Neural progenitor cell (in vitro differentiated cells): ENCODE measurements at places on chromosomes 16 and 17.

- no peak for DNase-seq
Measured at GRCh38 chr16:5505091-5505887, 407.7 kb upstream of the EEF2KMT start.

DNA sequence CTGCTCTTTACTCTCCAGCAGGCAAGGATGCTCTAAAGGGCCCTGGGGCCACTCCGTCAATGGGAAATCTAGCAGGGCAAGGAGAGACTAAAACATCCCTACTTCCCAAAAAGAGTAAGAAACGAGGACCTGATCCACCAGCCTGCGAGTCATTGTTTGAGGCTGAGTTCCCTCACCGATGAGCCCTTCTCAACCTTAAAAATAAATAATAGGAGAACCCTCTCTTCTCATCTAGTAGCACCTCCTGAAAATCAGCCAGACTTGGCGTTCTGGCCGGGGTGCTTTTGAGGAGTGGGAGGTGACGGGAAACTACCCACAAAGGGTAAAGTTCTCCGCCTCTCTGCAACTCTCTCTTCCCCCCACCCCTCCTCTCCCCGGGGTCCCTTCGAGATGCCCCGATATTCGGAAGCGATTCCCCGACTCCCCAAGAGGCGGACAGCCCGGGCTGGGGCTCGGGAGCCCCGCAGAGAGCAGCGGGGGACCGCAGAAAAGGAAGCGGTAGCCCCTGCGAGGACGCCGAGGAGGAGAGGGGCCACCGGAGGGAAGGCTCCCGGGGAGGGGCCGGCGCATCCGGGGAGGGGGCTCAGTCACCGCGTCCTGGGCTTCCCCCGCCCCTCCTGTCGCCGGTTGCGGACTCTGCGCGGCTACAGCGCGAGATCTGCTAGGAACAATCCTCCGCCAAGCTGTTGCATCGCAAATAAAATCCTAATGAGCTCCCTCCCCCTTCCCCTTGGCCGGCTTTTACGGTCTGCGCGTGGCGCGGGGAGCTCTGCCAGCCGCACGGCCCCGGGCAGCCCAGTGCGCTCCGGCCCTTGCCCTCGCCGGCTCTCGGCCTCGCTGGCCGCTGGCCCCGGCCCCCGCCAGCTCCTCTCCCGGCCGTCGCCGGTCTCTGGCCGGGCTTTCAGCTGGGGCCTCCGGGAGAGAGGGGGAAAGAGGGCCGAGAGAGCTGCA is 1.3 kb downstream of the HOXB9 start:
- DNase-seq, result peak; percentile 65

- no peak for DNase-seq
Measured at GRCh38 chr16:85049706-85050305, 22.2 kb downstream of the KIAA0513 start.

DNA sequence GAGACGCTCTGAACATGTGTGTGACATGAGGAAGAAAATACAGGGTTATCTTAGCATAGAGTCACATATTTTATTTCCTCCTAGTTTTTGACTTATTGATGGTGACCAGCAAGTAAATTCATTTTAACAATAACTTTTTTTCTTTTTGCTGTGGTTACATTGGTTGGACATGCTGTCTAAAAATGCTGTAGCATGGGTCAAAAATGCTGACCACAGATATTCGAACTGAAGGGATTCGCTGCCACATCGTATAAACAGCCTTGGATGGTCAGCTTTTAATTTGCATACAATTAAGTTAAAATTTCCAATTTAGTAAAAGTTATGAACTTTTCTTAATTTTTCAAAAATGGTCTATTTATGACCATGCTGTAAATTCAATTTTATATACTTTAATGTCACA is 30.5 kb downstream of the RPGRIP1L start:
- DNase-seq, result no peak

DNA sequence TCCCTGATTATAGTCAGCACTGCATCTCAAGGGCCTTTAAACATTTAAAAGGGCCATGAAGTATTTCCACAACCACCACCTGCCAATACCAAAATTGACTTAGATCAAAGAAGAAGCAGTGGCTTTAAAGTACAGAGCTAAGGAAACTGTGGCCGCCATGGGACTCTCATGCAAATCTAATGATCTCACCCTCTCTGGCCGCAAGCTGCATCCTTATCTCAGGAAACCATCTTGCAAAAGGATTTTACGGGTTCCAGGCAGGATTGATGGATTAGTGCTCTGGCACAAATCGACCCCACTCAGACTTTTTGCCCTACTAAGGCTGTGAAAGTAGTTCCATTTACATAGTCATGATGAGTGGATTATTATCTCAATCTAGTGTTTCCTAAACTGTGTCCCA is 22.6 kb downstream of the CDRT4 start:
- no peak for DNase-seq

- DNase-seq, result no peak
Measured at GRCh38 chr17:16943541-16944333, 28.2 kb downstream of the TNFRSF13B start.

- no peak for DNase-seq
Measured at GRCh38 chr17:12979826-12980500, 37.9 kb downstream of the ELAC2 start.
